ENCODE measurements at places on chromosomes 2 and 18. TPM values are rescaled to one million over a fixed set of nuclear protein-coding genes. Genes with fewer than 3 reads are reported as not detected.

GRCh38 chr18:63588909-63589308 lies 1.8 kb downstream of the SERPINB13 start:
- no peak for DNase-seq

- no peak for DNase-seq
These were observed 75.2 kb downstream of the INPP4A start for GRCh38 chr2:98519851-98520250.

GRCh38 chr2:45981384-45981930 lies 315.8 kb upstream of the EPAS1 start:
- no peak for DNase-seq

DNA sequence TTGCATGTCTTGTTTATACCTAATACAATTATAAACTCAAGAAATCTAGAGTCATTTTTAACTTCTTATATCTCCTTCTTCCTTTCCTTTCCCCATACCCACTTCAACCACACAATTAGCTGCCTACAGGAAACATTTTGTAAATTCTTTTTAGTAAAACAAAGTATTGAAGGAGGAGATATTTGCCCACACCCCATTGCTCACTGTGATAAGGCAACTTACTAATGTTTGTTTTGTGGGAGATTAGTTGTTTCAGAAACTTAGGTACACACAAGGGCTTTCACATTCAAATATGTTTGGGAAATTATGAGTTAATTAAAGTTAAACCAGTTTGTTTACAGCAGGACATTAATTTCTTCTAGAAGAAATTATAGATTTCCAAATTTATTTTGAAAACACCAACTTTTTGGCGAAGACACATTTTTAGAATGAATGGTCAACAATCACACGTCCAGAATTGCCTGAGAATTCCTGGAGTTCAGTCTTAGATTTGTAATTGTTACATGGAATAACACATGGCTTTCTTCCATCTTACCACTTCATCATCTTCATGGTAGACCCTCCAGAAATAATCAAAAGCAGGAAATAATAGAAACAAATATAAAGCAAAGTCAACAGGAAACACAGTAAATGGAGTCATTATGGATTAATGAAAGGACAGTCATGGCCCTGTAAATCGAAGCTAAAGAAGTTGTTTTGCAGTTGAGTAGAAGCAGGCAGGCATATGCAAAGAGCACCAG lies 62.5 kb upstream of the RAB27B start:
- DNase-seq, result no peak

DNA sequence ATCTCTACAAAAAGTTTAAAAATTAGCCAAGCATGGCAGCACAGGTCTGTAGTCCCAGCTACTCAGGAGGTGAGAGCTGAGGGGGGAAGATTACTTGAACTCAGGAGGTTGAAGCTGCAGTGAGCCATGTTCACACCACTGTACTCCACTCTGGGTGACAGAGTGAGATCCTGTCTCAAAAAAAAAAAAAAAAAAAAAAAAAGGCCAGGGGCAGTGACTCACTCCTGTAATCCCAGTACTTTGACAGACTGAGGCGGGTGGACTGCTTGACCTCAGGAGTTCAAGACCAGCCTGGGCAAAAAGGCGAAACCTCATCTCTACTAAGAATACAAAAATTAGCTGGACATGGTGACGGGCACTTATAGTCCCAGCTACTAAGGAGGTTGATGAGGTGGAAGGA lies 37.0 kb downstream of the PUM2 start:
- peak; percentile 24 for DNase-seq

DNA sequence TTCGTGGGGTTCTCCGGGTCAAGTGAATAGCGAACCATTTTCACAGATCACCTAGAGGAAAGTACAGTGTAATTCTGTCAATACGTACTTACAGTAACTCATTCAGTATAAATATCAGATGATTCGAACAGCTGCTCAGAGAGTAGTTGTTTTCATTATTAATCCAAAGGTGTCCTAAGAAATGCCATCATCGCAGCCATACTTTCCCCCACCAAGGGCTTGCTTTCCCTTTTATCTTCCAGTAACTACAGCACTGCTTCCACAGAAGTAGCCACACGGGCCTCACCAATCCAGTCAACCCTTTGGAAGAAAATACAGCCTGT lies 4.5 kb upstream of the C18orf32 start:
- no peak for DNase-seq

GRCh38 chr2:113910110-113910717 lies 20.3 kb downstream of the ACTR3 start:
- DNase-seq, result no peak

- DNase-seq, result peak; percentile 30
These were observed 21.4 kb downstream of the HJURP start for GRCh38 chr2:233832869-233833311.

GRCh38 chr18:71293322-71293721 lies 1004.5 kb downstream of the SOCS6 start:
- DNase-seq, result no peak

DNA sequence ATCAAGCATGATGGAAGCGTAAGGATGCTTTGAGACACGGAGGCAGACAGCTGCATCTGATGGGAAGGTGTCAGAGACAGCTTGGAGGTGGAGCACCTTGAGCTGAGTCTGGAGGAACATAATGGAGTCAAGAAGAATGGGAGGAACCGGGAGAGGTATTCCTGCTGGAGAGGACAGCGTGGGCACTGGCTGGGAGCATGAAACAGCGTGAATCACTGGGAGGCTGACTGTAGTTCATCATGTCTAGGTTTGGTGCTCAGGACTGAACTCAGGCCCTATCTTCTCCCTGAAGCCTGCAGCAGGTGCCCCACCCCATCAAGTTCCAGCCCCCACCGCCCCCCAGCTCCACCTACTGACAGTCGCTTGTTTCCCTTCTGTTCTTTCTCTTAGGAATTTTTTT lies 98.6 kb downstream of the TMEM17 start:
- DNase-seq, result no peak

DNA sequence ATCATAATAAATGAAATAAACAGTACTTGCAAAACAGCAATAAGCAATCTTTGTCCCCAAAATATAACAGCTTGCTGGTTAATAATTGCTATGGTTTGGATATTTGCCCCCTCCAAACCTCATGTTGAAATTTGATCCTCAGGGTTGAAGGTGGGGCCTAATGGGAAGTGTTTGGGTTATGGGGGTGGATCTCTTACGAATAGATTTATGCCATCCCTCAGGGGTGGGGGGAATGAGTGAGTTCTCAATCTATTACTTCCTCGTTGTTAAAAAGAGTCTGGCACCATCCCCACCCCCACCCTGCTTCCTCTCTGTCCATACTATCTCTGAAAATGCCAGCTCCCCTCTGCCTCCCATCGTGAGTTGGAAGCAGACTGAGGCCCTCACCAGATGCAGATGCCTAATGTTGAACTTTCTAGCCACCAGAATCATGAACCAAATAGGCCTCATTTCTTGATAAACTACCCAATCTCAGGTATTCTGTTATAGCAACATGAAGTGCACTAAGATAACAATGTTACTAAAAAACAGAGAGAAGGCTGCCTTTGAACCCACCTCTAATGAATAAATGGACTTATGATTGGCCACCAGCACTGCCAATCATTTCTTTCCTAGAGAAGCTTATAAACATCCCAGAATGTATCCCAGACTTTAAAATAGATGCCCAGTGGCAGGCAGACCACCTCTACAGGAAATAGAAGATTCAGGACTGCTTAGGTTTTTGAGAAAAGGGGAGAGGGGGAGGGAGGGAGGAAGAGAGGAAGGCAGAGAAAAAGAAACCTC lies 90.1 kb downstream of the ALPK2 start:
- DNase-seq, result no peak

GRCh38 chr18:55665506-55665905 lies 77.5 kb upstream of the TCF4 start:
- no peak for DNase-seq

- DNase-seq, result peak; percentile 96
These were observed at the start of the genes NIF3L1 and PPIL3 for GRCh38 chr2:200888704-200889625. Gene NIF3L1, plus strand, starts transcription at chr2:200889371. Its CDS starts 2,573 bp downstream, at chr2:200891944. Gene PPIL3, minus strand, starts transcription at chr2:200889077. Its CDS starts 1,462 bp downstream, at chr2:200887615.

GRCh38 chr18:56433919-56434318 lies 204.5 kb downstream of the TXNL1 start:
- DNase-seq, result no peak

GRCh38 chr2:216804357-216805350 lies 55.2 kb downstream of the TNP1 start:
- DNase-seq, result no peak

DNA sequence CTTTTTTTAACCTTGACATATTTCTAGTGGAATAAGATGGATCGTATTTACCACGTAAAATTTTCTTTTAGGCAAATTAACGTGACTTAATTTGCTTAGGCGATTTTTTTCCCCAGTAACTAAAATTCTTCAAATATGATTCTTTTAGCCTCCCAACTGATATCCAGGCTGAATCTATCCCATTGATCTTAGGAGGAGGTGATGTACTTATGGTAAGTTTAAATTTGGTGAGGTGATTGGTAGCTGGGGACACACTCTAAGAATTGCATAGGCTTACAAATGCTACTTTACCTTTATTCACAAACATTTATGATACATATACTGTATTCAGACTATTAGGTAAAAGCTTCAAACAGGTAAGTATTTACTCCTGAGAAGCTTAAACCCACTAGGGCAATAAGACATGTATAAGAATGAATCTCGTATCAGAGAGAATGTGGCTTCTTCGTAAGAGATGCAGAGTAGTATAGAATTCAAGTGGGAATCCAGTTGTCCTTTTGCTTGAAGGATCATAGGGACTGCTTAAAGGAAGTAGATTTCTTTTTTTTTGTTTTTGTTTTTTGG lies 3.8 kb downstream of the DDX1 start:
- no peak for DNase-seq

- no peak for DNase-seq
These were observed 484.8 kb upstream of the NETO1 start for GRCh38 chr18:73352546-73352945.

GRCh38 chr2:64737547-64737946 lies 83.8 kb upstream of the SERTAD2 start:
- no peak for DNase-seq

GRCh38 chr2:215338883-215339679 lies 27.2 kb downstream of the ATIC start:
- no peak for DNase-seq

DNA sequence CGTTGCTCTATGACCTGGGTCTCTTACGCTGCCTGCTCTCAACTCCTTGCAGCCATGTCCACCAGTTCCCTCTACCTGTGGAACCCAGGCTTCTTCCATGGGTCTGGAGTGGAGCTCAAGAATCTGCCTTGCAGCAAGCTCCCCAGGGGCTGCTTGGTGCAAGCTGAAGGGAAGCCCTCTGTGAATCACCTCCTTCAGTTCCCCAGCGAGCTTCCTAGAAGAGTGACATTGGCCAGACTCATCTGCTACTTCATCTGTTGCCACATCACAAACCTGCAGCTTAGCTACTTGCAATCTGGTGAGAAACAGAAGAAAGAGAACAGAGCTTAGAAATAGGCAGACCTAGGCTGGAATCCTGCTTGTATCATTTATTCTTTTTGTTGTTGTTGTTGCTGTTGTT lies 9.8 kb upstream of the EFR3B start:
- DNase-seq, result no peak

GRCh38 chr18:79901665-79902064 lies 49.8 kb downstream of the SLC66A2 start:
- no peak for DNase-seq

DNA sequence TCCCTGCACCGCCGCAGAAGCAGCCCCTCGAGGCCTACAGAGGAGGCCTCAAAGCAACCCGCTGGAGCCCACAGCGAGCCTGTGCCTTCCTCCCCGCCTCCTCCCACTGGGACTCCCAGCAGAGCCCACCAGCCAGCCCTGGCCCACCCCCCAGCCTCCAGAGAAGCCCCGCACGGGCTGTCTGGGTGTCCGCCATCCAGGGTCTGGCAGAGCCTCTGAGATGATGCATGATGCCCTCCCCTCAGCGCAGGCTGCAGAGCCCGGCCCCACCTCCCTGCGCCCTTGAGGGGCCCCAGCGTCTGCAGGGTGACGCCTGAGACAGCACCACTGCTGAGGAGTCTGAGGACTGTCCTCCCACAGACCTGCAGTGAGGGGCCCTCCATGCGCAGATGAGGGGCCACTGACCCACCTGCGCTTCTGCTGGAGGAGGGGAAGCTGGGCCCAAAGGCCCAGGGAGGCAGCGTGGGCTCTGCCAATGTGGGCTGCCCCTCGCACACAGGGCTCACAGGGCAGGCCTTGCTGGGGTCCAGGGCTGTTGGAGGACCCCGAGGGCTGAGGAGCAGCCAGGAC lies 31.2 kb downstream of the GPC1 start:
- no peak for DNase-seq

DNA sequence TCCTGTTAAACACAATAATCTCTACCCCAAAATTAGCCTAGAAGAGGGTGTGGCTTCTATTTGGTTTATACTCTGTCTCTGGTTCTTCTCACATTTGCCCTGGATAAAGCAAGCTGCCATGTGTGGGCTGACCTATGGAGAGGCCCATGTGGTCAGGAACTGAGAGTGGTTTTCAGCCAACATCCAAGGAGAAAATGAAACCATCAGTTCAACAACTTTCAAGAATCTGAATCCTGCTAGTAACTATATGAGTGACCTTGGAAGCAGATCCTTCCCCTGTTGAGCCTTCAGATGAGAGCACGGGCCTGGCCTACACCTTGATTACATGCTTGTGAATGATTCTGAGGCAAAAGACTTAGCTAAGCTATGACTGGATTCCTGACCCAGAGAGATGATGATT lies 11.5 kb upstream of the TRIB2 start:
- no peak for DNase-seq

DNA sequence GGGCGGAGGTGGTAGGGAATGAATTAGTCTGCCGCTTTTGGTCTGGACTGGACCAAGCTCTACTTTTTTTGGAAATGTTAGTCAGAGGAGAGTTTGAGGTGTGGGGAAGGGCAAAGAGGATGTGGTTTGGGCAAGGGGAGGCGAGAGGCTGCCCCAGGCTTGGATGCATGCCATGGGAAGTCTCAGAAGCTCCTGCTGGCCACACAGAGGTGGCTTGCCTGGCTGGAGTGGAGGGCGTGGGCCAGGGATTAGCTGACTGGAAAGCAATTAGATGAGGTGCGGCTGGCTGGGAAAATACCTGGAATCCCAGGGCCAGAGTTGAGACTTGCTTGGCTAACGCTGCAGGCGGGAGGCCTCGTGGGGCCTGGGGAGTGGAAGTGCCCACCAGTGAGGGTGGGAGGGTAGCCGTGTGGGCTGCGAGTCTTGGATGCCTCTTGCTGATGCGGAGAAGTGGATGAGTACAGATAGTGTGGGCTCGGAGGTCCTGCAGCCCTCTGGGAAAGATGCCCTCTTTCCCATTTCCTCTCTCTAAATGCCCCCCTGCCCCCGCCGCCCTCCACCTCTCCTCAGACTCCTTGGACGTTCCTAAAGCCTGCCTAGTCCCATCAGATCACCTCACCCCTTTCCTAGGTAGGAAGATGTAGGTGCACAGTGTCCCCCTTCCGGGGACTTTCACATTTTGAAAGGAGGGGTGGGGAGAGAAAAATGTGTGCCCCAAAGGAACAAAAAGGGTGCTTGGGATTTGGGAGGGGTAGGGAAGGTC lies 117.6 kb downstream of the SMAD7 start:
- peak; percentile 40 for DNase-seq

GRCh38 chr2:27569398-27569797 lies 13.4 kb upstream of the ZNF512 start:
- DNase-seq, result no peak

- DNase-seq, result no peak
These were observed 10.9 kb downstream of the ID2 start for GRCh38 chr2:8692783-8693156.

The ZAP70 gene
- not detected for total RNA-seq

The FAM237A gene
- total RNA-seq, result not detected

The UPP2 gene
- not detected for total RNA-seq

The DHRS9 gene
- not detected for total RNA-seq

The FEV gene
- total RNA-seq, result not detected

The PIGN gene
- total RNA-seq, result 31.1 TPM

The BOK gene
- total RNA-seq, result 52.4 TPM

The KYNU gene
- not detected for total RNA-seq

The IL36G gene
- total RNA-seq, result not detected
